ENCODE measurements at places on chromosomes 12 and 14.

GRCh38 chr14:93749076-93749420 lies 39.2 kb downstream of the PRIMA1 start:
- no peaks in the 10 kb centered on the region for H3K36me3 ChIP-seq
- peak overlapping the region; percentile 25 for H3K4me3 ChIP-seq
- H3K27ac ChIP-seq = peak overlapping the region; percentile 96
- no peaks in the 10 kb centered on the region for H3K27me3 ChIP-seq
- peaks cover 79% of the 10 kb centered on the region for H3K4me1 ChIP-seq
- DNase-seq = no peak

GRCh38 chr12:24767016-24767415 lies 181.9 kb downstream of the BCAT1 start:
- H3K27me3 ChIP-seq = no peaks in the 10 kb centered on the region
- no peak overlapping the region for H3K27ac ChIP-seq
- H3K36me3 ChIP-seq = no peaks in the 10 kb centered on the region
- DNase-seq = no peak
- no peak overlapping the region for H3K4me3 ChIP-seq
- no peaks in the 10 kb centered on the region for H3K4me1 ChIP-seq

GRCh38 chr14:65164068-65164824 lies 61.9 kb upstream of the MAX start:
- H3K27ac ChIP-seq = no peak overlapping the region
- H3K4me1 ChIP-seq = peaks cover 3% of the 10 kb centered on the region
- H3K36me3 ChIP-seq = no peaks in the 10 kb centered on the region

- H3K27ac ChIP-seq = peak overlapping the region; percentile 82
- no peak for DNase-seq
- H3K4me1 ChIP-seq = peaks cover 71% of the 10 kb centered on the region
- H3K27me3 ChIP-seq = no peaks in the 10 kb centered on the region
- H3K36me3 ChIP-seq = no peaks in the 10 kb centered on the region
- peak overlapping the region; percentile 79 for H3K4me3 ChIP-seq
These were observed 2.1 kb downstream of the GNPTAB start for GRCh38 chr12:101828463-101829196.

GRCh38 chr12:52631676-52632459 lies 13.5 kb upstream of the KRT73 start:
- no peak for DNase-seq
- peaks cover 22% of the 10 kb centered on the region for H3K27me3 ChIP-seq
- no peak overlapping the region for H3K27ac ChIP-seq
- H3K4me3 ChIP-seq = no peak overlapping the region

DNA sequence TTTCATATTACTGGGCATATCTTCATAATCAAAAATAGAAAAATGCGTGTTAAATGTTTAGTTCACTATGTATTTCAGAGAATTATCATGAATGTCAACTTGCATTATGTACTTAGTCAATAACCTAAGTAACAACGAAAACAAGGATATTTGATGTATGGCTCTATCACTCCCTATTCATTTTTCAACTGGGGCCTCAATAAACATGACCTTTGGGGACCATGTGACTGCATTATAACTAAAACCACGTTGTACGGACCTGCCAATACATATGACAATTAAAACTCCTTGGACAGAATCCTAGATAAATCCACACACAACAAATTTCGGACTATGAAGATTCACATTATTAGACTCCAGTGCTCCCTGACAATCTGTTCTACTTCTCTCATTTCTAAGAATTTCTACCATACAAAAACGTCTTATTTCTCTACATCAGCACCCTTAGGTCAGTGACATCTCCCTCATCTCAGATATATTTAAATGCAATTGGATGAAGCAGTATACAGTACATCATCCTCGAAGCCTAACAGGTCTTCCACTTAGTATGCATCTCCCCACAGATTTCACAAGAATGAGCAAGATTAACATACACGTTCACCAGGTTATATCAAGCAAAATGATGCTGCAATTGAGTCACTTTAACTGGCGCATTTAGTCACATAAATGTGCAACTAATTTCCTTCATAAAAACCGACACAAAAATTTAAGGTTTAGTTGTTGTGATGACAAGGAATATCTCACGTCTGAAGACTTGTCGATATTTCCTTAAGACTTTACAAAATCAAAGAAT lies 1.5 kb downstream of the UBE2N start:
- DNase-seq = no peak
- H3K36me3 ChIP-seq = no peaks in the 10 kb centered on the region
- peaks cover 75% of the 10 kb centered on the region for H3K4me1 ChIP-seq
- peak overlapping the region; percentile 98 for H3K4me3 ChIP-seq

GRCh38 chr12:94427501-94428381 lies 31.9 kb downstream of the CEP83 start:
- H3K27ac ChIP-seq = peak overlapping the region; percentile 51
- no peak overlapping the region for H3K4me3 ChIP-seq
- peaks cover 5% of the 10 kb centered on the region for H3K36me3 ChIP-seq
- H3K27me3 ChIP-seq = no peaks in the 10 kb centered on the region

DNA sequence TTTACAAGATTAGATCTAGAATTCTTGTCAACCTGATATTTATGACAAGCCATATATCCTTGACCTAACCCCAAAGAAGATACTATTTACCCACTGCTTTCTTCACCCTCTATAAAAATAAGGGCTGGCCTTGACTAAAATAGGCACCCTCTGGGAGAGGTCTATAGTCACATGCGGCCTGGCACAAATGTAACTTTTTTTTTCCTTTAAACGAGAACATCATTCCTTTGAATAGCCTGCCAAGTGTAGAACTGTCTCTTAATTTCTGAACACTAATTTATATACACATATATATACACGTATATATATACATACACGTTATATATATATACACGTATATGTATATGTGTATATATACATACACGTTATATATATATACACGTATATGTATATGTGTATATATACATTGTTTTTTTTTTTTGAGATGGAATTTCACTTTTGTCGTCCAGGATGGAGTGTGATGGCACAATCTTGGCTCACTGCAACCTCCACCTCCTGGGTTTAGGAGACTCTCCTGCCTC lies 18.6 kb downstream of the PPTC7 start:
- H3K4me3 ChIP-seq = no peak overlapping the region
- no peaks in the 10 kb centered on the region for H3K36me3 ChIP-seq
- H3K27ac ChIP-seq = peak overlapping the region; percentile 82

DNA sequence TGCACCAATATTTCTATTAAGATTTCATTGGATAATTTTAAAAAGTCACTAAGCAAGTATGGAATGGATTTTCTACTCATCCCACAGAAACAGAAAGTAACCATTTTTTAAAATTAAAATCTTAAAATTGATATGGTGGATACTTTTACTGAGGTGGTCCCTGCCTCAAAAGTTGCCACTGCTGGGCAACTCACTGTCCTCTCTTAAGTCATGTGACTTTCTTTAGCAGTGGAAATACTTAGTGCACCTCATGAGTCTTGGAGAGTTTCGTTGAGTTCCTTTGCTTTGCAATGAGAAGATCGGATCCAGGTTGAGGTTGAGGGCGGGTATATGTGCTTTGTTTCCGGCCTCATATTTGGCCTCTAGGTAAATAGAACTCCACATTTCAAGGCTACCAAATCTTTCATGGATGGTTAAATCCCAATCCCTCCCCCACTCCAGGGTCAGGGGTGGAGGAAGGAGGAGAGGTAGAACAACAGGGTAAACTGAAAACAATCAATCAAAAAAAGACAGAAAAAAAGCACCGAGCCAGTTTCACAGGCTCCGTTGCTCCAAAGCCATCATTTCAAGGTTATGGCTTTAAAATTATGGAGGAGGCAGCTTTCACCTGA lies 39.5 kb upstream of the DUSP6 start:
- no peaks in the 10 kb centered on the region for H3K36me3 ChIP-seq
- peaks cover 25% of the 10 kb centered on the region for H3K4me1 ChIP-seq
- DNase-seq = no peak
- no peak overlapping the region for H3K27ac ChIP-seq
- no peaks in the 10 kb centered on the region for H3K27me3 ChIP-seq
- no peak overlapping the region for H3K4me3 ChIP-seq

DNA sequence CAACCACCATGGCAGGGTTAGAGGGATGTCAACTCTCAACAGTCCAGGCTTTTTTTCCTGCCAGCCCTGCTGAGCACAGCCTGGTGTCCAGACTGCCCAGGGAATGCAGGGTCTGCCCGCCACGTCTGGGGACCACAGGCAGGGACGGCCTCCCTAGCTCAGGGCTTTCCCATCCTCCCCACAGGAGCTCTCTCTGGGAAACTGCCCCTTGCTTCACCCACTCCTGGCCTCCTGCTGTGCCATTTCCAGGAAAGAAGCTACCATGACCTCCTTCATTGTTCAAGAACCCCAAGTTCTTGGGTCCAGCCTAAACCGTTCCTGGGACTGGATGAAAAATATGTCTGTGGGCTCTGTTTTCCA lies 4.8 kb downstream of the SCNN1A start:
- H3K4me1 ChIP-seq = no peaks in the 10 kb centered on the region
- no peak overlapping the region for H3K4me3 ChIP-seq
- no peaks in the 10 kb centered on the region for H3K36me3 ChIP-seq
- DNase-seq = no peak
- no peaks in the 10 kb centered on the region for H3K27me3 ChIP-seq

DNA sequence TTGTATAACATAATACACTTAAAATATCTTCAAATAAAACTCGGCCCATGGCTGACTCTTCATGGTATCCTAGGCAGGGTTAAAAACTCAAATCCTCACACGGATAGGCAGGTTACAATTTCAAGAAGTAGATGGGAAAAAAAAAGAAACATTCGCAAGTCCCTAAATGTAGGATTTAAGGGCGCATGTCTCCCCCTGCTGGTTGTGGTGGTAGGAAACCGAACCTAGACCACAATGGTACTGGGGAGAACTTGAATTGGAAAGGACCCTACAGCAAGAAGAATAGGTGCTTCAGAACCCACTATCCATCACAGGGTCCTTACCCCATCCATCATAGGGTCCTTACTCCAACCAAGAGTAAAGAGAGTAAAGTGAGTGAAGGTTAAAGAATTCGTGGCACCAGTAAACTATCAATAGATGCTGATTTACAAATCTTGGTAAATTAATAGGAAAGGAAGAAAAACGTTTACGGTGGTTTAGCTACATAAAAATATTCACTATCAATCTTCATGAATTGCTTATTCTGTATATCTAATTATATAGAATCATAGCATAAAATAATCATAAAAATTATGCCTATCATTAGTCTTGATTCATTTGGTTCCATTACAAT lies 3.3 kb upstream of the CIPC start:
- peak overlapping the region; percentile 16 for H3K27ac ChIP-seq
- H3K4me3 ChIP-seq = no peak overlapping the region
- no peaks in the 10 kb centered on the region for H3K27me3 ChIP-seq
- peaks cover 33% of the 10 kb centered on the region for H3K4me1 ChIP-seq

DNA sequence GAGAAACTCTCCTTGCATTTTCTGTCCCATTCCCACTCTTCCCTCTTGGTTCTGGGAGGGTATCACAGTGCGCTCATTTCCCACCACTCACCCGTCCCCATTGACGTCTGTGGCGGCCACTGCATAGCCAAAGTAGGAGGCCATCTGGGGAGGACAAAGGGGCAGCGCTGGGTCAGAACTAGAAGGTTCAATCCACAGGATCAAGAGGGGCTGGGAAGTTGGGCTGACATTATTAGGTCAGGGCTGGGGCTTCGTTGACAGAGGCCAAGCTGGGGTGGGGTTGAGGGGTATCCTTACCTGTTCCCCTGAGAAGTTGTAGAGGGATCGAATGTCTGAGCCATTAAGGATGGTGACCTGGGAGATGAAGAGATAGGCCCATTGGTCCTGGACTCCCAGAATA lies 13.5 kb downstream of the ITGA5 start:
- no peak for DNase-seq
- H3K4me3 ChIP-seq = no peak overlapping the region
- no peaks in the 10 kb centered on the region for H3K27me3 ChIP-seq
- H3K36me3 ChIP-seq = peaks cover 99% of the 10 kb centered on the region
- H3K27ac ChIP-seq = no peak overlapping the region

GRCh38 chr14:35959835-35960234 lies 133.7 kb downstream of the BRMS1L start:
- H3K4me3 ChIP-seq = no peak overlapping the region
- no peaks in the 10 kb centered on the region for H3K36me3 ChIP-seq
- H3K27ac ChIP-seq = no peak overlapping the region
- H3K27me3 ChIP-seq = no peaks in the 10 kb centered on the region
- DNase-seq = no peak
- H3K4me1 ChIP-seq = no peaks in the 10 kb centered on the region

GRCh38 chr12:124872068-124872719 lies 8.5 kb upstream of the SCARB1 start:
- H3K4me3 ChIP-seq = no peak overlapping the region
- no peak overlapping the region for H3K27ac ChIP-seq
- no peak for DNase-seq
- H3K36me3 ChIP-seq = no peaks in the 10 kb centered on the region
